ENCODE measurements at places on chromosomes 6 and 20.
A peak's percentile ranks its signal among the peaks of the same experiment; 100 is the strongest.

- no peak for DNase-seq
Observed at GRCh38 chr6:53999088-53999755, 112.0 kb upstream of the MLIP start.

GRCh38 chr6:148414836-148415235 is 72.2 kb downstream of the SASH1 start:
- no peak for DNase-seq

DNA sequence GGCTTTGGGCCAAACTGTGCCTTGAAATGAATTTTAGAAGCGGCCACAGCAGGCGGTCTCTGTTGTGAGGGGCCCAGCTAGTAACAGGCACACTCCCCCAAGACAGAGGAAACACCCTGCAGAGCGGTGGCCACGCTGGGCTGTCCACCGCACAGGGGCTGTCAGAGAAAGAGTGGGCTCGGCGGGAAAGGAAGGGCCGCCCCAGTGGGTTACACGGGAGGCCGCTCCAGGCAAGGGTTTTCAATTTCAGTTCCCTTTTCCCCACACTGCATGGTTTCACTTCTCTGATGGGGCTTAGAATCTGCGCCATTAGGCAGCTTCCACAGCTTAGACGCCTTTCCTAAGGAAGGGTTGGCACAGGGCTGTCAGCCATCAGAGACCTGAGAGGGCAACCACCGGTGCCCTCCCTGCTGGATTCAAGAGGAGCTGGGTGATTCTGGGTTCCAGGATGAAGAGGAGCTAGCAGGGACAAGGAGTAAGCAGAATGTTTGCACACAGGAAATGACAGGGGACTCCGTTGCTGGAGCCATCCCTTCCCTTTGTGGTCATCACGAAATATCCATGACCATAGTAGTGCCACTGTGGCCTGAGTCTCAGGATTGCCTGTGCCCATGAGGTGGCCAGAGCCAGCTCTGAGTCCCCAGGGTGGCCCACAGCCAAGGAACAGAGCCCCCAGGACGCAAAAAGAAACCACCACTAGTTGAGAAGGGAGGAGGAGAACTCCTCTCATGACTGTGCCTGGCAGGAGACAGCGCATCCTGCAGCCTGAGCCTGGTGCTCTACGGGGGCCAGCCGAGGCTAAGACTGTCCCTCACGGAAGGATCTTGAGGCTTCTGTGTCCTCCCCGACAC is 282.7 kb downstream of the NRN1 start:
- no peak for DNase-seq

DNA sequence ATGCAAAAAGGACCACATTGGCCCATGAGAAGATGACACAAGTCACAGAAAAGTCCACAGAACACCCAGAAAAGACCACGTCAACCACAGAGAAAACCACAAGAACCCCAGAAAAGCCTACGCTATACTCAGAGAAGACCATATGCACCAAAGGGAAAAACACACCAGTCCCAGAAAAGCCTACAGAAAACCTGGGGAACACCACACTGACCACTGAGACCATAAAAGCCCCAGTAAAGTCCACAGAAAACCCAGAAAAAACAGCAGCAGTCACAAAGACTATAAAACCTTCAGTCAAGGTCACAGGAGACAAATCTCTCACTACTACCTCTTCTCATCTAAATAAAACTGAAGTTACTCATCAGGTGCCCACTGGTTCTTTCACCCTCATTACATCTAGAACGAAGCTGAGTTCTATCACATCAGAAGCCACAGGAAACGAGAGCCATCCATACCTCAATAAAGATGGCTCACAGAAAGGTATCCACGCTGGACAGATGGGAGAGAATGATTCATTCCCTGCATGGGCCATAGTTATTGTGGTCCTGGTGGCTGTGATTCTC is 11.2 kb downstream of the MUCL3 start:
- DNase-seq = no peak

GRCh38 chr6:47168180-47168579 is 126.0 kb upstream of the ADGRF1 start:
- no peak for DNase-seq

- no peak for DNase-seq
Observed at GRCh38 chr20:56828402-56828801, 199.3 kb downstream of the TFAP2C start.

DNA sequence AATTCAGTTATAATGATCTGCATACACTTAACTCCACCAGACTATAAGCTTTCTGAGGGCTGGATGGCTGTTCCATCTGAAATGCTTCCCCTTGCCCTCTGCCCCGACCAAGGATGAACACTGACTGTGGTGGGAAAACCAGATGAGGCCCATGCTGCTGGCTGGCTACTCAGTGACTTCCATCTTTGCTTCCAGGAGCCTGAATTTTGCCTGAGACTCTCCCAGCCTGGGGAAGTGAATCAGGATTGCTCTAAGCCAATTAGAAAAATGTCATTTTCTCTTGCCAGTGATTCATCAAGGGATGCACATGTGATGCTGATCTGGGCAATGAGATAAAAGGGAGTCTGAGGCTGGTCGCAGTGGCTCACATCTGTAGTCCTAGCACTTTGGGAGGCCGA is 1.7 kb upstream of the TOMM34 start:
- DNase-seq = no peak

GRCh38 chr6:111259089-111259831 is 172.0 kb downstream of the SLC16A10 start:
- peak; percentile 98 for DNase-seq

- no peak for DNase-seq
Observed at GRCh38 chr6:137768935-137769334, 98.1 kb upstream of the TNFAIP3 start.

- DNase-seq = no peak
Observed at GRCh38 chr6:125843593-125843992, 52.8 kb downstream of the NCOA7 start.

GRCh38 chr6:28135393-28135792 is 6.3 kb upstream of the ZKSCAN8 start:
- no peak for DNase-seq

GRCh38 chr6:128882991-128883611 is at the start of gene LAMA2:
Gene LAMA2 (plus strand): TSS chr6:128883138. CDS start chr6:128883246, 108 bp downstream.
- no peak for DNase-seq

GRCh38 chr6:32949113-32949512 is 3.8 kb downstream of the HLA-DMA start:
- no peak for DNase-seq

GRCh38 chr6:161444464-161444863 is 170.6 kb upstream of the AGPAT4 start:
- no peak for DNase-seq

- DNase-seq = no peak
Observed at GRCh38 chr6:165556116-165556843, 106.8 kb downstream of the PDE10A start.

- no peak for DNase-seq
Observed at GRCh38 chr20:20462185-20462584, 94.3 kb downstream of the INSM1 start.

DNA sequence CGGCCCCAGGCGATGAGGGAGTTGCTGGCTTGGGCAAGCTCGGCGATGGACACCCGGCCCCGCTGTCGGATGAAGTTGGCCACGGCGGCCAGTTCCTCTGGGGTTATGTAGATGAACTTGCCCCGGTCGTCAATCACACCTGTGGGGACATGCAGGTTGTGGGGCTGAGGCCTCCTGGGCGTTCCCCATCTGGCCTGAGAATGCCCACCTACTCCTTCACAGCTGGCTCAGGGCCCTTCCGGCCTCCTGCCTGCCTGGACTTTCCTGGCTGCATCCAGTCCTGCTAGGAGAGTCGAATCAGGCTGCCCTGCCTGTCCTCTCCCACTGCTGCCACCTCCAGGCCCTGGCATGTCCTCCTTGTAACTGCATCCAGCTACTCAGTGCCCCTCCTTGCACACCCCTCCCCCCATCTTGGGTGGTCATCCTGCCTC is 13.8 kb downstream of the DDRGK1 start:
- DNase-seq = no peak

GRCh38 chr20:31717478-31718201 is 5.0 kb downstream of the BCL2L1 start:
- no peak for DNase-seq

DNA sequence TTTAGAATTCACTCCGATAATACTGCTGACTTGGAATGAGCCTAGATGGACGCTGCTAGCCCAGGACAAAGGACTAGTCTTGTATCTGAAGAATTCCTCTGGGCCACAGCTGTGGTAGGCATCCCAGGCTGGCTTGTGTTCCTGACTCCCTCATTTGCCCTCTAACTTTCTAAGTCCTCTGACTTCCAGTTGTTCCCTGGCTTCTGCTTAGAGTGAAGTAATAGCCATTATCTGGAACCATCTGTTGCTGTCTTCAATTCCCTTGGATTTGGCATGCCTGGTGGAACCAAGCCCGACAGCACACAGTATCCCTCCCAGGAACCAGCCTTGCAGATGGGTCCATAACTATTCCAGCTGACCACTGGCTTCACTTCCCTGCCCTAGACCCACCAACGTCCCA is 376.0 kb downstream of the SYNE1 start:
- no peak for DNase-seq

GRCh38 chr6:157670466-157671186 is 152.4 kb upstream of the SNX9 start:
- no peak for DNase-seq

GRCh38 chr6:28134716-28135115 is 7.0 kb upstream of the ZKSCAN8 start:
- no peak for DNase-seq

DNA sequence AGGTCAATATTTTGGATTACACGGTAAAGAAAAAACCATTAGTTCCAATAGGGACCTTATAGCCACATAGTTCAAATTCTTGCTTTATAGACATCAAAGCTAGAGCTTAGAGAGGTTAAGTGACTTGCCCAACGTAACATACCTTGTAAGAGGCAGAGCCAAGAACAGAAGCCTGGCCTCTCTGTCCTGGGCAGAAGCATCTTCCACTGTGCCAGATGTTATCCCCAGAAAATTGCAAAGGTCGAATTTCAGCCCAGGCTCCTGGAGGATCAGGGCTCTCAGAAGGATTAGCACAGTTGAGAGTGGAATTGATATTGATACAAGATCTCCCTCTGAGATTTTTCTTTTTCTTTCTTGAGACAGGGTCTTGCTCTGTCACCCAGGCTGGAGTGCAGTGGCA is 6.1 kb downstream of the SMIM28 start:
- DNase-seq = no peak

DNA sequence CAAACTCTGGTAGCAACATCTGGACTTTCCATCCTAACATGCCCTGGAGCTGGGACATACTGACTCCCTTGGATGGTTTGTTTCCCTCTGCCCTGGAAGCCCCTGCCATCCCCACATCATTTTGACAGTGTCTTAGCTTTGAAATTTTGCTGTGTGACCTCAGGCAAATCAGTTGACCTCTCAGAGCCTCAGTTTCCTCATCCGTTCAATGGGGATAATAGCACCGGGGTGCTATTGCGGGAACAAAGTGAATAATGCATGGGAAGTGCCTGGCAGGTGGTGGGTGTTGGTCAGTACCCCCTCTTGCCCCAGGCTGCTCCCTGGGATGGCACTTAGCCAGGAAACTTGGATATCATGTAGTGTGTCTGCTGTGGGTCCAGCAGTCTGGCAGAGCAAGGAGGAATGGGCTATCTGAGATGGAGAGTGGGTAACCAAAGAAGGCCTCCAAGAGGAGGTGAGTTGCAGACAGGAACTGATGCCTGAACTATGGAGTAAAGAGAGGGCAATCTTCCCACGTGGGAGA is 88.6 kb downstream of the MRPL14 start:
- DNase-seq = no peak

GRCh38 chr6:25026723-25027122 is 91.0 kb upstream of the RIPOR2 start:
- peak; percentile 30 for DNase-seq

DNA sequence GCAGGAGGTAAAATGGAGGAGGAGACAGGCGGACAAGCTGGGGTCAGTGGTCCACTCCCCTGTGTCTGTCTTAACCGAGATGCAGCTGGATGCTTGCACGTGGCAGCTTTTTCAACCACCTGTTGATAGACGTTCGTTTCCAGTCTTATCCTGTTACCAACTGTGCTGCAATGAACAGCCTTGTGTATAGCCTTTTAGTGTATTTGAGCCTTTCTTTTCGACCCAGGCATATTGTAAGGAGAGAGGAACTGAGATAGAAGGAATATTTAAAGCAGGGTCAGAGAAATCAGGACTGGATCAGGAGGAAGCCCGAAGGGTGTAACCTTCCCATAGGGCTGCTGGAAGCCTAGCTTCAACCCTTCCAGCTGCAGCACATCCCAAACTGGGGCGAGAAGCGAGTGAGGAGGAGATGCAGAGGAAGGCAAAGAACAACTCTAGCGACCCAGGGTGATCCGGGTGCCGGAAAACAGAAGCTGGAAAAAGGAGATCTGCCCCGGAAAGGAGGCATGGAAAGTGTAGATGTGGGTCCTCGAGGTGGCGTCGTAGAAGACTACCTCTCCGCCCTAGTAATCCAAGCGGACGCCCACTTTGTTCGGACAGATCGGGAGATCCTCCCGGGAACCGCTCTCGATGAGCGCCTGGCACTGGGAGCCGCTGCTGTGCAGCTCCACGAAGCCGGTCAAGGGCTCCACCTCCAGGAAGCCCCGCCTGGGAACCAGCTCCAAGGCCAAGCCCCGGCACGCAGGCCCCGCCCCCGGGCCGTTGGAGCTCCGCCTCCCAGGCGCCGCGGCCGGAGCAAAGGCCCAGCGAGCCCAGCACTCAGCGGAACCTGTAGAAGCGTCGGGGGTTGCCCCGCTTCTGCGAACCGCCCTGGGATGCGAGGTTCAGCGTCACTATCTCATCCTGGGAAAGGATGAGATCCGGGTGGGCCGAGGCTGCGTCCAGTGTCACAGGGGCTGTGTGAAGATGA is 11.2 kb downstream of the TRIM31 start:
- DNase-seq = peak; percentile 95

- no peak for DNase-seq
Observed at GRCh38 chr6:36840432-36841403, 1.5 kb upstream of the CPNE5 start.

- no peak for DNase-seq
Observed at GRCh38 chr6:39688494-39688893, 36.7 kb downstream of the KIF6 start.

DNA sequence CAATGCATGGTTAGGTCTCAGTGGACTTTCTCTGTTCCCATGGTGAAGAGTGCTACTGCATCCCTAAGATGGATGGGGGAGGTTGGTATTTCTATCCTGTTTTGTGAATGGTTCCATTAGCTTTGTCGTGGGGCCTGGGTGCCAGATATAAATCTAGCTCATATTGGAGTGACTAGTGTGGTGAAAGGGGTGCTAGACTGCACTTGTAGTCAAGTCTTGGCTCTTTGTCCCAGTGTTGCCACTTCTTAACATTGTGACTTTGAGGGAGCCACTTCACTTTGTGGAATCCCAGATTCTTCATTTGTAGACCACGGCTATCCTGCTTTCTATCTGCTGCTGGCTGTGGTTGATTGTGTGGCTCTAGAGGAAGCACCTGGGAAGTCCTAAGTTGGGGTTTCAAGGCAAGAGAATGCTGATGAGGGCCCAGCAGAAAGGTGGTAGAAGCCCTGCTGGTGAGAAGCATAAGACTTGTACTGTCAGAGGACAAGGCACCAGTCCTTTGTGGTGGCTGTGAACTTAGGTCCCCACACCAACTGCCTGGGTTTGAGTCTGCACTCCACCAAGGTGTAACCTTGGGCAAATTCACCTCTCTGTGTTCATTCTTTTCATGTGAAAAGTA is 44.1 kb downstream of the VAPB start:
- no peak for DNase-seq

All from WERI-Rb-1 (cell line).